ENCODE measurements at places on chromosomes 1 and 21.

DNA sequence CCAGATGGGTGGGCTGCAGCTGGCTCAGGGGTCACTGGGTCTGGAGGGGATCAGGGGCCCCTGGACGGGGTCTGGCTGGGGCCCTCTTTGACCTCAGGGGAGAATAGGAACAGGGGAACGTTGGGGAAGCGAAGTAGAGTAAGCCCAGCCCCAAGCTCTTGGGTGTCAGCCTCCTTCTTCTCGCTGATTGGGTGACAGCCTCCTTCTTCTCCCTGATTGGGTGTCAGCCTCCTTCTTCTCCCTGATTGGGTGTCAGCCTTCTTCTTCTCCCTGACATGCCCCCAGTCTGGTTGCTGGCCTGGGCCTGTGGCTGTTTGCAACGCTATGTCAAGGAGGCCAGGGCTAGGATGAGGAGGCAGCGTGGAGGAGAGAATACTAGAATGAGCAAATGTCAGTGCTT is 76.7 kb upstream of the CASZ1 start:
- DNase-seq, result no peak

DNA sequence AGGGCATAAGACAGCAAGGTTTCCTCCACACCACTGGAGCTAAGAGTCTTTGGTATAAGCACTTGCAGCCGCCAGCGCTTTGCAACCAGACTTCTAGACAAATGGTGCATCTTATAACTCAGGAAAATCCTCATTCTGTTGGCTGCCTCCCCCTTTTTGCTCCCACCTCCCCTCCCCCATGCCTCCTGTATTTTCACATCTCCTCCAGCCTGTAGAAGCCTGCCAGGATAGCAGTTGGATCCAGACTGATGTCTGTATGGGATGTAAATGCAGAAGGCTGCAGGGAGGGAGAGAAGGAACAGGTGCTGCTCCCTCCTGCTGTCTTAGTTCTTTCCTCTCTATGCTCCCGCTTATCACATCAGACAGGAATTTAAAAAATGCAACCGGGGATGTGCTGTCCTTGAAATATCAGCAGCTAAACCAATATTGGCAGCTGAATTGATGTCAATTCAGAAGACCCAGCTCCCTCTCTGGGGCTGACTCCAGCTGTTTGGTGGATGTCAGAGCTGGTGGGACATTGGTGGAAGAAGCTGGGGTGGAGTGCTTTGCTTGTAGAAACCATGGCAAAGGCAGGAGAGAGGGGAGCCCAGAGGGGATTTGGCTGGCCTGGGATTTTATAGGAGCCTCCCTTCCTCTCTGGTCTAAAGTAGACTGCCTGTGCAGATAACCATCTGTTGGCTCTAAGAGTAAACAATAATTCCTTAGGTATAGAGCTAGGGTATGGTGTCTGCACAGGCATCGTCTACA is 53.5 kb downstream of the NFASC start:
- no peak for DNase-seq

DNA sequence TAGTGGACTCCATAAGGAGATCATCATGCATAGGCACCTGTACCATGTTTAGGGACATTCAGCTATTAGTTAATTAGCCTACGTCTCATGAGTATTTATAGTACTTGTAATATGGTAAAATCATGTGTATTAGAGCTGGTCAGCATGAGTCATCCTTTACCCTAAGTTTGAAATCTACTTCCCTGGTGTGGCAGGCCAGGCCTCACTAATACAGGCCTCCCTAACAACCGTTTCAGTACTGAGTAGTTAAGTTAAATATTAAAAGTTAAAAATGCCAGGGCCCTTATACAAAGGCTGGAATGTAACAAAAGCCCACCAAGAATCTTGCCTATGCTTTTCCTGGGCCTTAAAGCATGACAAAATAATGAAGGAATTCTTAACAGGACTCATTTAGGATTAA is 356.3 kb upstream of the DPYD start:
- DNase-seq, result no peak

GRCh38 chr1:29485096-29485925 is 249.0 kb downstream of the PTPRU start:
- no peak for DNase-seq

DNA sequence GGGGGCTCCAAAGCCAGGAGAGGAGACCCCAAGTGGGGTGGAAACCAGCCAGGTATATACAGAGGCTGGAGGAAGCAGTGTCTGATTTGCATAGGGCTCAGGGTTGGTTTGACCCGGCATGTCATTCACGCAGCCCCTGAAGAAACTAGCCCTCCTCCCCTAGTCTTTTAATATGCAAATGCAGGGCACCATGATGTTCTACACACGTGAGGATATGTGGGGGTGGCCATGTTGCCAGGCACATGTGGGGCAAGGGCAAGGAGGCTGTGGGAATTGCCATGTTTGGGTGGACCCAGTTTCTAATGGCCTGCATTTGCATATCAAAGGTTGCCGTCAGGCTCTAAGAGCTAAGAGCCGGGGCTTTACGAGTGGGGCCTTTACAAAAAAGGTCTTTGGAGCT is 12.0 kb upstream of the RHOU start:
- no peak for DNase-seq

- DNase-seq, result no peak
Measured at GRCh38 chr1:228940926-228941325, 205.6 kb downstream of the RHOU start.

DNA sequence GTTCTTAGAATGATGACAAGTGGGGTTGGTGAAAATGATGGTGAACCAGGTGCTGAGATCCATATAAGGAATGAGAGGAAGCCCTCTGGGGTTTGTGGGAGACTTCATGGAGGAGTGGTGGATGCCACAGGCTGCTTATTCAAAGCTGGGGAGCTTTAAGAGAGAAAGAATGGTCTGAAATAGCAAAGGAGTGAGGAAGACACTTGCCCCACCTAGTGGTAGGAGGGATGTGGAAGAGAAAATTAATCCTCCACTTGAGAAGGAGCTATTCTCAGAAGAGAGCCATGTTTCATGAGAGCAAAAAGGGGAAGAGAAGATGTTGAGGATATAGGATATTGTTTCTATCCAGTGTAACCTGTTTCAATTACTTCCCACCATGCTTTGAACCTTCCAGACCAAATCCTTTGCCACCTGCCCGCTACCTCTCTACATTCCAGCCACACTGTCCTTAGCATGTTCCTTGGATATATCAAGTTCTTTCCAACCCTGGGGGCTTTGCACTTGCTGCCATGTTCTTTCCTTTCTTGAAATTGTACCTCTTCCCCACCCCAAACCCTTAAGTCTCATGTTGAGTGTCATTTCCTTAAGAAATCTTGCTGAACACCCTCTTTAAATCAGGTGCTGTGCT is 19.6 kb upstream of the ZNF648 start:
- DNase-seq, result no peak

DNA sequence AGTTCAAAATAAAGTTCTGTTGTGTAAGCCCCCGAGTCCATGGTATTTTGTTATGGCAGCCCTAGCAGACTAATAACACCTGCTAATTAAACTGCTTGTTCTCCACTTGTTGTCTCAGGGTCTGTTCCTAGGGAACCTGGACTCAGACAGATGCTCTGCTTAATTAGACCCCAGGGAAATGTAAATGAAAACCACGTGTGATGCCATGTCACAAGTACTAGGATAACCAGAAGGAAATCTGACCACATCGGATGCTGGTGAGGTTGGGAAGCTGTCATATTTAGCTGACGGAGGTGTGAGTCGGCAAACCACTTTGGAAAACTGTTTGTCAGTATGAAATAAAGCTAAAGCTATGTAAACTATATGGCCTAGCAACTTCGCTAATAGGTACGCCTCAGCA is 19.6 kb downstream of the EDN2 start:
- no peak for DNase-seq

DNA sequence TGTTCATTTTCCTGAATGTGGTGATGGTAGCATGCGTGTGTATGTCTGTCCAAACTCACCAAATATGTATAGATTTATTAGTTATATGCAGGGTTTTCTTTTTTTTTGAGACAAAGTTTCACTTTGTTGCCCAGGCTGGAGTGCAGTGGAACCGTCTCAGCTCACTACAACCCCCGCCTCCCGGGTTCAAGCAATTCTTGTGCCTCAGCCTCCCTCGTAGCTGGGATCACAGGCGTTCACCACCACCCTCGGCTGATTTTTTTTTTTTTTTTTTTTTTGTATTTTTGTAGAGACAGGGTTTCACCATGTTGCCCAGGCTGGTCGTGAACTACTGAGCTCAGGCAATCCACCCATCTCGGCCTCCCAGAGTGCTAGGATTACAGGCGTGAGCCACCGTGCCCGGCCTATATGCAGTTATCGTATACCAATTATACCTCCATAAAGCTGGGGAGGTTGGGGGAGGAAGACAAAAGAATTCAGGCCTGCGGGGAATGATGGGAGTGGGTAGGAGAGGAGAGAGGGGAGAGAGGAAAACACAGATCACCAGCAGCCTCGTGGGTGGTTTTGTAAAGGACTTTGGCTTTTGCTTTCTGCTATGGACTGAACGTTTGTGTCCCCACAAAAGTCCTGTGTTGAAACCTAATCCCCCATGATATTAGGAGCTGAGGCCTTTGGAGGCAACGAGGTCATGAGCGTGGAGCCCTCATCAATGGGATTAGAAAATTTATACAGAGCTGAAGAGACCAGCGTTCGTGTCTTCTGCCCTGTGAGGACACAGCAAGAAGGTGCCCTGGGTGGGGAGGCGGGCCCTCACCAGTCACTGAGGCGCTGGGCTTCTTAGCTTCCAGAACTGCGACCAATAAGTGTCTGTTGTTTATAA is 4.4 kb upstream of the HNRNPU start:
- no peak for DNase-seq

GRCh38 chr1:44460107-44460882 is 55.2 kb downstream of the RNF220 start:
- DNase-seq, result no peak
